ENCODE measurements at places on chromosomes 3 and 15. TPM values are rescaled to one million over a fixed set of nuclear protein-coding genes. Genes with fewer than 3 reads are reported as not detected.

HES1 gene
- 13.9 TPM for total RNA-seq

CNTN3 gene
- not detected for total RNA-seq

NOX5 gene
- total RNA-seq, result 0.16 TPM

CAMK1 gene
- 16.8 TPM for total RNA-seq

CPB1 gene
- not detected for total RNA-seq

SEMA3F gene
- 15.0 TPM for total RNA-seq

HHATL gene
- 0.31 TPM for total RNA-seq

FETUB gene
- total RNA-seq, result not detected

GADL1 gene
- total RNA-seq, result not detected

MAPK6 gene
- 50.7 TPM for total RNA-seq

ACAN gene
- total RNA-seq, result 0.88 TPM

BNIP2 gene
- 61.6 TPM for total RNA-seq

WNT5A gene
- total RNA-seq, result 1.1 TPM

CCR3 gene
- not detected for total RNA-seq

CFAP91 gene
- total RNA-seq, result 0.34 TPM

HSPBAP1 gene
- total RNA-seq, result 4.7 TPM
